ENCODE measurements at places on chromosomes 16 and 17. TPM values are rescaled to one million over a fixed set of nuclear protein-coding genes. Genes with fewer than 3 reads are reported as not detected.

DNA sequence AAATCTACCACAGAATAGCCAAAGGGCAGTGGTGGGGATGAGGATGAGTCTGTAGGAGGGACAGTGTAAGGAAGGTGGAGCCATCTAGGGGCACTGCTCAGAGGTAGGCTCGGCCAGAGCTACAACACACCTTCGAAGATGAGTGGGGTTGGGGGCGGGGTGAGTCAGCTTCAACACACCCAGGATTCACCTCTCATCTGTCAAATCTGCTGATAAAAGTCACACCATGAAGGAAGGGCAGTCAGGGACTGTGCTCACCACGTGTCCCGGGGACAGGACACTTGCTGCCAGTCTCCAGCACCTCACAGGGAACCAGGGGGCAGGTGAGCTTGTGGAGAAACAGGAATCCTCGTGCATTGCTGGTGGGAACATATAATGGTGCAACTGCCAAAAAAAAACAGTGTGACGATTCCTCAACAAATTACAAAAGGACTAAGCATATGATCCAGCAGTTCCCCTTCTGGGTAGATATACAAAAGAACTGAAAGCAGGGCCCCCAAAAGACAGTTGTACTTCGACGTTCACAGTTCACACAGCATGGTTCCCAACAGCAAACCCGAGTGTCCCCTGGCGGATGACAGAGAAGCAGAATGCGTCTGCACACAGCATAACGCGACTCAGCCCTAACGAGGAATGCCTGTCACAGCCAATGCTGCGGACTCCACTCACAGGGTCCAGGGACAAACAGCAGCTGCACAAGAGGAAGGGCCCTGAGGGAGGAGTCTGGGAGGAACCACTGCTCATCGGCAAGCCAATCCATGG is 133.1 kb downstream of the ANKRD11 start:
- DNase-seq: peak; percentile 90

GRCh38 chr17:38617074-38617860 is 11.5 kb upstream of the SRCIN1 start:
- no peak for DNase-seq

DNA sequence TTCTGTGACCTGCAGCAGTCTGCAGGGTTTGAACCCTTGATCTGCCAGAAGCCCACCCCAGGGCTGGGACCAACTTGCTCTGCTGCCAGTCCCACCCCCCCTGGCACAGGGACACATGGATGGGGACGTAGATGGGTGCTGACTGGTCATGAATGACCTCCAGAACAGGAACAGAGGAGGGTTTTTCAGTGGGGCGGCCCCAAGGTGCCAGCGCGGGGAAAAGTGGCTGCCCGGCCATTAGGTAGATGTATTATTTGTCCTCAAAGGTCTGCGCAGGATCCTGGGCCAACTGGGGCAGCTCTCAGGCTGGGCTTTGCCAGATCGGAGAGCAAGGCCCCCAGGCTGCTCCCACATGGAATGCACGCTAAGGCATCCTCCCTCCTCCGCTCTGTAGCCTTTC is 265.2 kb upstream of the TNRC6C start:
- DNase-seq: no peak

DNA sequence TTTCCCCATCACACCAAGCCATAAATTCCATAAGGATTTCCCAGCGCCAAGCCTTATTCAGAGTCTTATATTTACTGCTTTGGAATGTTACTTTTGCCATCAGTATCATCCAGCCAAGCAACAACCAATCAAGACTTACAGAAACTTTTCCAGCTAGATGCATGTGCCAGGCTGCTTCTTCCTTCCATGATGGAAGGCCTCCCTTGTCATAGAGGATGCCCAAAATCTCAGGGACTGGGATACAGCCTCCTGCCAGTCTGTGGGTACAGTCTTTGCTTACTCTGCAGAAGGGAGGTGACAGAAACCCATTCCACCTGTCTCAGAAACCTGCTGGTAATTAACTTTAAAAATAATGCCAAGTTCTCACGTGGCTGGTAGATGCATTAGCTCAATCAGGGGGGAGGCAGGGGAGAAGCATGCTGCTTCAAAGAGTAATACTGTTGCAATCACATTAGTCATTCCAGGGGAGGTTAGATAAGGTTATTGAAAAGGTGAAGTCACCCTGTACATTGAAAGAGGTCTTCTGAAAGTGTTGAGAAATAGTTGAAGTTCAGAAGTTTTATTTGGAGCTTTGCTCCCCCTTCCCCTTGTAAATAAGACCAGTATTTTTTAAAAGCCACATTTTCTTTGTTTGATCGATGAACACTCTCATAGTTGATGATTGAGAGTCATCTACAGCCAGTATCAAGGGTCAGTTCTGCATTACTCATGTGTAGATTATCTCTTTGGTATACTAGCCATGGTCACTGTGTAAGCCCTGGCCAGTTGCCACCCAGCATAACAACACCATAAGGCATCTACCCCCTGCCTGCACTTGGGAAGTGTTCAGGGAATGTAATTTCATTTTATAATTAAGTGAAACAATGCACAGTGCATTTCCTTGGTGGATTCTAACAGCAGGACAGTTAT is 22.2 kb downstream of the HLF start:
- no peak for DNase-seq

- DNase-seq: no peak
Observed at GRCh38 chr17:71934520-71934919, 186.3 kb upstream of the SOX9 start.

- DNase-seq: no peak
Observed at GRCh38 chr17:29906969-29907368, 23.1 kb downstream of the SSH2 start.

GRCh38 chr16:23330583-23331249 is 28.6 kb downstream of the SCNN1B start:
- DNase-seq: no peak

GRCh38 chr17:7550344-7550743 is 1.5 kb downstream of the TNFSF12 start:
- no peak for DNase-seq

- DNase-seq: peak; percentile 14
Observed at GRCh38 chr16:87017371-87018012, 299.7 kb downstream of the C16orf95 start.

DNA sequence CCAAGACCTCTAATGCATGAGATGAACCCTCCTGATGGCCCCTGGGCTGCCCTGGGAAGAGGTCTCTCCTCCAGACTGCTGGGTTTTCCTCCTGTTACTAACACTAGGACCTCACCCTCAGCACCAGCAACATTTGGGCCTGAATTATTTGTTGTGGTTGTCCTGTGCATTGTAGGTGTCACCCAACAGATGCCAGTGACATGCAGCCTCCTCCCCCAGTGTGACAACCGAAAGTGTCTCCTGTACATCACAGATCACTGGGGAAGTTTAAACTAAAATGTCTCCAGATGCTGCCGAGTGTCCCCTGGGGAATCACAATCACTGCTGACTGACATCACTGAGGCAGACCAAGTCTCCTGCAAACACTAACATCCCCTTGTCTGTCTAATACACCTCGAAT is 74.8 kb downstream of the SLC5A11 start:
- no peak for DNase-seq

DNA sequence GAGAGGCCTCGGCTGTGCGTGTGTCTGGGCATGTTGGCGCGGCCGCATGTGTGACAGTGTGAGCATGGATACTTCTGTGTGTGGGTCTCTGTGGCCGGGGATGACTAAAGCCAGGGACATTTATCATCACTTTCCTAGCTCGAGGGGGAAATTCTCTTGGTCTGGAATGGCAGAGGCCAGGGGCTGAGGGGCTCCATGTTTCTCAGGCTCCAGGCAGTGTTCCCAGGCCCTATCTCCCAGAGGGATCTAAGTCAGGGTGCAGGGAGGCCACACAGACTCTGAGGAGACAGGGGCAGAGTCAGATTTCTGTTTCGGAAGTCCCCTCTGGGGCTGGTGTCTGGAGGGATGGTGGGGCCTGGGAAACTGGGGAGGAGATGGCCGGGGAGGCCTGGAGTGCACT is 23.7 kb upstream of the SPNS2 start:
- no peak for DNase-seq

DNA sequence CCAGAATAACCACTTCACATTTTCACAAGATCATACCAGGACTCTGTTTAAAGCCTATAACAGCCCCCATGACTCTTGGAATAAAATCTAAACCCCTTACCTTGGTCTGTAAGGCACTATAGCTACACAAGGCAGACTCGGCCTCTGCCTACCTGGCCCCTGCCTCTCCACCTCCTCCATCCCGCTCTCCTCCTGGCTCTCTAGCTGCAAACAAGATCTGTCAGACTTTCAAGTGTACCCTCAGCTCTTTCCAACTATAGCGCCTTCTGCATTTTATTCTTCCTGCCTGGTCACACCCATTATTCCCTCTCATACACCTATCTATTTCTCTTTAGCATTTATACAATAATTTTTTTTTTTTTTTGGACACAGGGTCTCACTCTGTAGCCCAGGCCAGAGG is 8.2 kb downstream of the USP31 start:
- no peak for DNase-seq

STX1B gene
- 1.1 TPM for total RNA-seq

ABI3 gene
- 45.1 TPM for total RNA-seq

COG4 gene
- 38.0 TPM for total RNA-seq

PLD2 gene
- total RNA-seq: 6.8 TPM

CD79B gene
- 31.6 TPM for total RNA-seq
